ENCODE measurements at places on chromosomes 2 and 18.

- no peak for DNase-seq
These were observed 79.0 kb downstream of the TTC21B start for GRCh38 chr2:165874445-165875039.

- DNase-seq = no peak
These were observed 35.4 kb downstream of the STAT4 start for GRCh38 chr2:191115391-191115790.

GRCh38 chr2:58641001-58641400, 399.9 kb upstream of the FANCL start:
- DNase-seq = no peak

- no peak for DNase-seq
These were observed 38.9 kb downstream of the FASTKD2 start for GRCh38 chr2:206804326-206804725.

DNA sequence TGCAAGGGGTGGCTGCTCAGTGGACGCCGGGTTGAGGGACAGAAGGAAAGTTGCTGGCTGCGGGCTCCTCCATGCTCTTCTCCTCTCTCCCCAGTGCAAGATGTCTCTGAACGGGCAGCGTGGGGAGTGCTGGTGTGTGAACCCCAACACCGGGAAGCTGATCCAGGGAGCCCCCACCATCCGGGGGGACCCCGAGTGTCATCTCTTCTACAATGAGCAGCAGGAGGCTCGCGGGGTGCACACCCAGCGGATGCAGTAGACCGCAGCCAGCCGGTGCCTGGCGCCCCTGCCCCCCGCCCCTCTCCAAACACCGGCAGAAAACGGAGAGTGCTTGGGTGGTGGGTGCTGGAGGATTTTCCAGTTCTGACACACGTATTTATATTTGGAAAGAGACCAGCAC, 30.6 kb downstream of the IGFBP2 start:
- DNase-seq = no peak

DNA sequence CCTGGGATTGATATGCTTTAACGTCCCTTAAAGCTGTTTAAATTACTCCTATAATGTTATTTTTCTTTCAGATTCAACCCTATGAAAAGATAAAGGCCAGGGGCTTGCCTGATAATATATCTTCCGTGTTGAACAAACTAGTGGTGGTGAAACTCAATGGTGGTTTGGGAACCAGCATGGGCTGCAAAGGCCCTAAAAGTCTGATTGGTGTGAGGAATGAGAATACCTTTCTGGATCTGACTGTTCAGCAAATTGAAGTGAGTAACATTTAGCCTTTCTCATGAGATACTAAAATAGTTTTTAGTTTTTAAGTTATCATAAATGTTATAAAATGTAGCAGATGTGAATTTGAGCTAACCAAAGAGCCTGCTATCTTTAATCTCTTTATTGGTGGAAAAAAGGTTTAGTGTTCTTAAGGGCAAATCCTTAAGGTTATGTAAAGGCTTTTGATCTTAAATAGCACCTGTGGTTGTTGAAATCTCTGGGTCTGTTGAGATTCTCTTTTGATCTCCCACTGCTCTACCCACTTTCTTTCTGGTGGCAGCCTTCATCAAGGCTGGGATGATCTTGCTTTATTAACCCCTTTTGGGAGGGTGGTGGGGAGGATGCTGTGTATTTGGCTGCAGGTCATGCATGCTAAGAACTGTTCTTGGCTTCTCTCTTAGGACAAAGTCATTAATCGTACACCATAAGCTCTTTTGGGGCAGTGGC, 40.9 kb downstream of the UGP2 start:
- no peak for DNase-seq

- no peak for DNase-seq
These were observed 47.2 kb downstream of the SLC14A2 start for GRCh38 chr18:45662468-45662867.

DNA sequence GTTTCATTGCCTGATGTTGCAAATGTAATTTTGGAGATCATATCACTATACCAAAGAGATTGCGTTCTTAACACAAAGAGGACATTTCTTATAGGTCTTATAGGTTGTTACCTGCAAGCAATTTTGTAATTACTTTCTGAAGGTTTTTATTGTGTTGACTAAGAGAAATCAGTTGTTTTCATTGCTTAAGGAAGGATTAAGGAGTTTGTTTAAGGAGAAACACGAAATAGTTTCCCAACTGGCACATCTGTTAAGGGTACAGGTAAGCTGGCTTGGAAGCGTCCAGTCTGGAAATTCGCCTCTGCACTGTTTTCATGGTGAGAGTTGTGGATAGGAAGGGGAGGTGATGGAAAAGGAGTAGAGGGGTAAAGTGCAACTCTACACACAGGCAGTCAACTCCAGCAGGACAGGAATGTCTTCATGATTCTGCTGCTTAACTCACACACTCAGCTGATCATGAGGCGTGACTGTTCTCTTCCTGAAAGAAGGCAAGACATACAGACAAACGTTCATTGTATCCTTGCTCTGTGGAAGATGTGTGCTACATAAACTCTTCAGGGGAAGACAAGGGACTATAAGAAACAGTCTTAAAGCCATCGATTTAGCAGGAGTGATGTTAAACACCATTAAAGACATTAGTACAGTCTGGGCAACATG, 61.4 kb upstream of the ACSL3 start:
- no peak for DNase-seq

GRCh38 chr2:219954331-219954730, 326.9 kb downstream of the SLC4A3 start:
- DNase-seq = no peak

DNA sequence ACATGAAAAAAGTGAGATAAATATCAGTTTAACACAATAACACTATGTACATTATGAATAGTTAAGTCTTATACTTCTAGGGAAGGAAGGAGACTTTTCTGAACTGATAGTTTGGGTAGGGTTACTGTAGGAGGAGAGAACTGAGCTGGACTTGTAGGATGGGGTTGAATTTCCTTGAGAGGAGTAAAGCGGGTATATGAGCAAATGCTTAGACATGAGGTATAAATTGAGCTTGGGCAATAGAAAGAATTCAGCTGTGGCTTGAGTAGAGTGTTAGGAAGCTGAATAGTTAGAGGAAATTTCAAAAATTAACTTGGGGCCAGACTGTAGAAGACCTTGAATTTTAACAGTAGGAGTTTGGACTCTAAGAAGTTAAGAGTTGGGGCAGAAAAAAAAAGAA, 45.1 kb downstream of the LCLAT1 start:
- no peak for DNase-seq

- no peak for DNase-seq
These were observed 25.0 kb downstream of the SPEG start for GRCh38 chr2:219459460-219460311.

- no peak for DNase-seq
These were observed 16.9 kb upstream of the ALMS1 start for GRCh38 chr2:73368781-73369180.

Data from posterior vena cava (tissue), 2 donors.